Activated CD4-positive, CD25-positive, alpha-beta regulatory T cell treated with anti-CD3 and anti-CD28 coated beads, Interleukin-2, amount 50 U/mL, for 24 hours (primary cell): ENCODE measurements at places on chromosomes 11 and 22.

DNA sequence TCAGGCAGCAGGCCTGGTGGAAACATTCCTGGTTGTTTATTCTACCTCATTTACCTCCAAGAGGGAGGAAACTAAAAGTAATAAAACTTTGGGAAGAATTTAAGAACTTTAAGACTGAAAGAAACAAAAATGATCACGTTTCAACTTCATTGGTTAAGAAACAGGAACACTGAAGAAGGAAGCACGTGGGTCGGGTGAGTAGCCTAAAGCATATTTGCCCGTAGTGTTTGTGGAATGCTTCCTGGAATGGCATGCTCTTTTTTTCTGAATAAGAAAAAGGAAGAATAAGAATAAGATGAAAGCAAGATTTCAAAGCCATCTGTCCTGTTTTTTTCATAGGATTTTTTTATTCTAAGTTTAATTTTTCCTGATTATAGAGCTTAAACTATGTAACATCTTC, 83.1 kb downstream of the WNT11 start:
- no peak for ATAC-seq

DNA sequence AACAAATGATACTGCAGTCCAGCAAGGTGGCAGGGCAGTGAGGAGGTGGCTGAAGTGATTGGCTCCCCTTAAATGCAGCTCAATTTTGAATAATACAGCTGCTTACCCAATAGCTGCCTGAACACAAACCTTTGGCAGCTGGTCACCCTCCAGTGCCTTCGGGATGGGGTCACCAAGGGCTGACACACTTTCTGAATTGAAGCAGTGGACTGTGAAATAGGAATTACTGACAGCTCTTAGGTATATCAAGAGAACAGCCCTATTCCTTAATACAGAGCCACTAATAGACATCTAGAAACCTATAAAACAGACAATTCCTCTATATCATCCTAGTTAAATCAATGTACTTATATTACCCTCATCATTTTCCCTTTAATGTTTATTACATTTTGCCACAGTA, 474.2 kb upstream of the KIRREL3 start:
- no peak for ATAC-seq

GRCh38 chr11:63940786-63941185, 2.0 kb downstream of the NAA40 start:
- no peak for ATAC-seq

DNA sequence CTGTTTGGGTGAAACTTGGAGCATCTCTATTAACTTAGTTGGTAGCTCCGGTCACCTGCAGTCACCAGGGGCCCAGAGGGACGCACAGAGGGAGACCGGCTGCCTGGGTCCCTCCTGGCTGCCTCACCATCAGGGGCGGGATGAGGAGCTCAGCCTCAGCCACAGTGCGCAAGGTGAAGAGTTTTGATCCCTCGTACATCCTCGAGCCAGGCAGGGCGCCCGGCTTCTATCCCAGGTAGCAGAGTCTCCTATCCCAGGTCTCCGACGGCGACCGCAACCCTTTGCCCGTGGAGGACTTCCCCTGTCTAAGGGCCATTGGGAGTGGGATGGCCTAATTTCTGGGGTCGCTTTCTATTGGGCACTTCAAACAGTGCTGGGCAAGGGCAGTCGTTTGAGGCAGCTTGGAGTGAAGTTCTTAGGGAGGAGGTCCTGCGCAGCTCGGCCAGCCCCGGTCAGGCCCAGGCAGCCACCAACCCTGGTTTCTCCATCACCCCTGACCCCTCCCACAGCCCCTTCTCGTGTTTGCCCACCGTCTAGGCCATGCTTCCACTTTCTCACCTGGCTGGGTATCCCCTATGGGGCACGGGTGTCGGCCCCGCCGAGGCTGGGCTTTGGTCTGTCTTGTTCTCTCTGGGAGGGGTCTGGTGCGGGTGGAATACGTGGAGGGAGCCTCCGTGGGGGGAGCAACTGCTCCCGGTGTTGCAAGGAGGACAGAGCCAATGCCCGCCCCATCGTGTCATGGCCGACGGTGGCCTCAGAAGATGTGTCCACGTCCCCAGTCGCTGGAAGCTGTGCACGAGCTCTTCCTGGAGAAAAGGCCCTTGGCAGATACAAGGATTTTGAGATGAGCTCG, 3.6 kb upstream of the MRGPRG start:
- no peak for ATAC-seq

- ATAC-seq = no peak
Observed at GRCh38 chr11:126403658-126404057, 48.2 kb downstream of the ST3GAL4 start.

DNA sequence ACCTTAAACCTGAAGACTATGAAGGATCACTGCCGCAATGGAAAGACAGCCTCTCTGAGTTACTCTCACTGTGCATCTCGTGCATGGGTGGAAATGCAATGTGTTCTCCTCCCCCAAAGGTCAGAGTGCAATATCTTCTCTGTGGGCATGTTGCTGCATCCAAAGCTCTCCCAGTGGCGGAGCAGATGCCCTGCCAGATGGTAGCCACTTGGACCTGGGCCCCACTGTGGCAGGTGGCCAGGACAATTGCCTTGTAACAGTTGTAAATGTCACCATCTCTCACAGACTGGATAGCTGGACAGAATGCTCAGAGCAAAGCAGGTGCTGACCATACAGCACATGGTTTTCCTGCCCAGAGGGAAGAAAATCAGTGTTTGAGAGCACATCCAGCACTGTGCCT, 542.0 kb downstream of the FAM181B start:
- no peak for ATAC-seq

GRCh38 chr11:104089481-104089880, 53.0 kb downstream of the DDI1 start:
- ATAC-seq = no peak

GRCh38 chr11:120462825-120463224, 48.7 kb upstream of the GRIK4 start:
- ATAC-seq = no peak

- ATAC-seq = peak; percentile 99
Observed at GRCh38 chr11:118956094-118956846, at the start of gene UPK2. TSS of gene UPK2 (plus strand) at chr11:118956298. CDS start at chr11:118956351, 53 bp downstream.

DNA sequence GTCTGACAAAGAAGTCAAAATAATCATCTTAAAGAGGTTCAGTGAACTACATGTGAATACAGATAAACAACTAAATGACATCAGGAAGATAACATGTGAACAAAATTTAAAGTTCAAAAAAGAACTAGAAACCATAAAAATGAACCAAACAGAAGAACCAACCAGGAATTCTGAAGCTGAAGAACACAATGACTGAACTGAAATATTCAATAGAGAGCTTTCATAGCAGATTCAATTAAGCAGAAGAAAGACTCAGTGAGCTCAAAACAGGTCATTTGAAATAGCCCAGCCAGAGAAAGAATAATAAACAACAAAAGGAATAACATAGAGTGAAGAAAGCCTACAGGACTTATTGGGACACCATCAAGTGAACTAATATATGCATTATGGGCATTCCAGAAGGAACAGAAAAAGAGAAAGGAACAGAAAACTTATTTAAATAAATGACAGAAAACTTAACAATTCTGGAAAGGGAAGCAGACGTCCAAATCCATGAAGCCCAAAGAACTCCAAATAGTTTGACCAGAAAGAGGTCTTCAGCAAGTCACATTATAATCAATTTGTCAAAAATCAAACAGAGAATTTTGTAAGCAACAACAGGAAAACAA, 11.0 kb upstream of the SLC36A4 start:
- no peak for ATAC-seq

- ATAC-seq = peak; percentile 82
Observed at GRCh38 chr22:43385770-43386641, 25.8 kb upstream of the MPPED1 start.

DNA sequence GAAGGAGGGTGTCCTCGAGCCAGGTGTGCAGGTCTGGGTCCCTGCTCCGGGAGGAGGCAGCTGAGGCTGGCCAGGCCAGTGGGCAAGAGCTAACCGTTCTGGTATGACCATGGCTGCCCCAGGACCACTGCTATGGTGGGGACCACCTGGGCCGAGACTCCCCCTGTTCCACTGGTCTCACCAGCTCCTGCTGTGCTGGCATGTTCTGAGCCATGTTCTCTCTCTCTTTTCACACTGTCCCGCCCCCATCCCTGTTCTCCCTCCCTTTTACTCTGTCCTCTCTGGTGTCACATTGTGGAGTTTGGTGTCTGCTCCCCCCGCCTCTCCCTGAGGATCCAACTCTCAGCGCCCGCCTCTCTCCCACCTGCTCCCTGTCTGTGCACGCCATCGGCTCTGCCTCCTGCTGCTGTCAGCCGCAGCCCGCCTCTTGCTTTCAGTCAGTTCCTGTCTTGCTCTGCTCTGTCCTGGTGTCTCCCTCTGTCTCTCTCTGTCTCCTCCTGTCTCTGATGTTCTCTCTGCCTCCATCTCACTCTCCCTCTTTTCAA, 66.4 kb downstream of the LRRC32 start:
- ATAC-seq = no peak

DNA sequence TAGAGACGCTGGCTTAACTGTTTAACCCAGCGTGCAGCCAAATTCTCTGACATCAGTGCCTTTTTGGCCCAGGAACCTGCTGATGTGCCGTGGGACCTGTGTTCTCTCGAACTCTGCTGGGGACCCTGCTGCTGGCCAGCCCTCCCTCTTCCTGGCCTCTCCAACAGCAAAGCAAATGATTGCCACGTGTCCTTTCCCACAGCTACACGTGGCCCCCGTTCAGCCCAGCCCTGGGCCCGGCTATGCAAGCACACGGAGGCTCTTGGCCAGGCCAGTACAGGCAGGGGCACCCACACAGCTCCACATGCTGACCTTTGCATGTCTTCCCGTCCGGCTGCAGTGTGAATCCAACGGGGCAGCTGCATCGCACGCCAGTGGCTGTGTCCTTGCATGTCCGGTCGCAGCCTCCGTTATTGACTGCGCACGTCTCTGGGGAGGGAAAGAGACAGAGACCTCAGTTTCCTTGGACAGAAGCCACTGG, 51.6 kb upstream of the TTLL12 start:
- no peak for ATAC-seq

DNA sequence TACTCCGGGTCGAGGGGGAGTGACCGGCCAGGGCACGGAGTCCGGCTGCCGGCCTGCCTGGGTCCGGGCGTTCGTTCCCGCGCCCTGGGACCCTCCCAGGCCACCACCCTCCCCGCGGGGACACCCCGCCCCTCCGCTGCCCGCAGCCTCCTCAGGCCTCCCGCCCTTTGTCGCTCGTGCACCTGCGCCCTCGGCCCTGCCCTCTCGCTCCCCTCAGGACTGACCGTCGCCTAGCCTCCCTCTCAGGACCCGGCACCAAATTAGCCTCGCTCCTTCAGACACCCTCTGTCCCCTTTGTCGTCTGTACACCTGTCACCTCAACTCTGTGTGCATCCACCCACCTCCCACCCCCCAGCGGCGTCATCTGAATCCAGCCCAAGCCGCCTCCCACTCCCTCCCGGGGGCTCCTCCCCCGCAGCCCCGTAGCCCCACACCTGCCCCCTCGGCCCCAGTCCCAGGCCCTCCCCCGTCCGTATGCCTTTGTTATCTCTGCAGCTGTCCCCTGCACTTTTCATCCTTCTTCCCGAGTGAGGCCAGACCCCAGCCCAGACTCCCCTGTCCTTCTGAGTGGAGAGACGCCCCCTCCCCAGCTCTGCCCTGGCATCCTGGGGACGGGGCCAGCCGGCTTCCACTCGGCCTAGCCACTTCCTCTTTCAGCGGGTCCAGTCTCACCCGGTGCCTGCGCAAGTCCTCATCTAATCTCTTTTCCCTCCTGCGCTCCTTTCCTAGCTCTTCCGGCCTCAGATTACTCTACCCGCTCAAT, 643 bp downstream of the TIGD3 start:
- peak; percentile 28 for ATAC-seq

GRCh38 chr11:77558380-77558779, 31.4 kb upstream of the AQP11 start:
- ATAC-seq = no peak

- ATAC-seq = peak; percentile 14
Observed at GRCh38 chr11:64854534-64855502, 10.4 kb upstream of the CDC42BPG start.

GRCh38 chr11:20627026-20627425, 27.6 kb downstream of the SLC6A5 start:
- no peak for ATAC-seq

DNA sequence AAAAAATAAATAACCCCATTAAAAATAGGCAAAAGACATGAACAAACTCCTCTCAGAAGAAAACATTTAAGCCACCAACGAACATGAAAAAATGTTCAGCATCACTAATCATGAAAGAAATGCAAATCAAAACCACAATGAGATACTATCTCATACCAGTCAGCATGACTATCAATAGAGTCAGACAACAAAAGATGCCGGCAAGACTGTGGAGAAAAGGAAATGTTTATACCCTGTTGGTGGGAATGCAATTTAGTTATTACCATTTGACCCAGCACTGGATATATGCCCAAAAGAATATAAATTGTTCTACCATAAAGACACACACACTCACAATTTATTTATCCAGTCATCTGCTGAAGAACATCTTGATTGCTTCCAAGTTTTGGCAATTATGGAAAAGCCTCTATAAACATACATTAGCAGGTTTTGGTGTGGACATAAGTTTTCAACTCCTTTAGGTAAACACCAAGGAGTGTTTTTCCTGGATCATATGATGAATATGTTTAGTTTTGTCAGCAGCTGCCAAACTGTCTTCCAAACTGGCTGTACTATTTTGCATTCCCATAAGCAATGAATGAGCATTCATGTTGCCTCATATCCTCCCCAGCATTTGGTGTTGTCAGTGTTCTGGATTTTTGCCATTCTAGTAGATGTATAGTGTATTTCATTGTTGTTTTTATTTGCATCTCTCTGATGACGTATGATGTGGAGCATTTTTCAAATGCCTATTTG, 28.0 kb downstream of the OR8D1 start:
- ATAC-seq = no peak

DNA sequence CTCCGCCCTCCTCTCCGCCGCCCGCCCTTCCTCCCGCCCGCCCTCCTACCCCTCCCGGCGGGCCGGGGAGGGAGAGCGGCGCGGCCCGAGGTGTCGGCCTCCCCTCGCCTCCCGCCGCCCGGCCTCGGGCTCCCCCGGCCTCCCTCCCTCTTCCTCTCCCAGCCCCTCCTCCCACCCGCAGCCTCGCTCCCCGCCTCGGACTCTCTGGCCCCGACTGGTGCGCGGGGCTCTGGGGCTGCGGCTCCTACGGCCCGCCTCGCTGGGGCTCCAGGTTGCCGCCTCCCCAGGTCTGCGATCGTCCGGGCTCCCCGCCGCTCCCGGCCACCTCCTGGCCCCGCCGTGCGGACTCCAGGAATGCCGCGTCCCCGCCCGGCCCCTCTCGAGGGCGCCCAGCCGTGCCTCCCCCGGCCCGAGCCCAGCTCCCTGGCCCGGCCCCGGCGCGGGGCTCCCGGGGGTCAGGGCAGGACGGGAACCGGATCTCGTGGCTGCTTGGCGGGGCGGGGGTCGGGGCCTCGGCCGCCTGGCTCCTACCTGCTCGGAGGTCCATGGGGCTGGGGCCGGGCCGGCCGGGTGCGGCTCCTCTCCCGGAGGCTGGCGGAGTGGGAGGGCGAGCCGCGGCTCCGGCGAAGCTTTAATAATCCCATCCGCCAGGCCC, at the start of gene CLCF1:
CLCF1 (minus strand) TSS at position 606 of the 655 bp plus-strand sequence; CDS start at position 547, 59 bp downstream.
- ATAC-seq = peak; percentile 9
